Stimulated activated CD8-positive, alpha-beta memory T cell treated with anti-CD3 and anti-CD28 coated beads, Interleukin-7, amount 100 ng/mL, for 4 hours (primary cell): ENCODE measurements at places on chromosomes 11 and 22.

- DNase-seq, result no peak
Measured at GRCh38 chr11:75633409-75634066, 35.3 kb downstream of the MAP6 start.

- DNase-seq, result no peak
Measured at GRCh38 chr11:132904091-132904490, 628.2 kb downstream of the OPCML start.

DNA sequence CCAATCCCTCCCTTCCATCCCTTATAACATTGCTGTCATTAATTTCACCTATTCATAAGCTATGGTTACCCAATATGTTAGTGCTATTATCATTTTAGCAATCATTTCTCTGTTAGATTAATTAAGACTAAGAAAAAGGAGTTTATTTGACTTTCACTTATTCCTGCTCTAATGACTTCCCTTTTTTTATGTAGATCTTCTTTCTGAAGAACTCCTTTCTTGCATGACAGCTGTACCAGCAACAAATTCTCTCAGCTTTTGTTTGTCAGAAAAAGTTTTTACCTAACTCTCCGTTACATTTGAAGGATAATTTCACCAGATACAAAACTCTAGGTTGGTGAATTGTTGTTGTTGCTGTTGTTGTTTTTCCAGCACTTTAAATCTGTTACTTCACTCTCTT is 28.6 kb upstream of the OR8B8 start:
- no peak for DNase-seq

DNA sequence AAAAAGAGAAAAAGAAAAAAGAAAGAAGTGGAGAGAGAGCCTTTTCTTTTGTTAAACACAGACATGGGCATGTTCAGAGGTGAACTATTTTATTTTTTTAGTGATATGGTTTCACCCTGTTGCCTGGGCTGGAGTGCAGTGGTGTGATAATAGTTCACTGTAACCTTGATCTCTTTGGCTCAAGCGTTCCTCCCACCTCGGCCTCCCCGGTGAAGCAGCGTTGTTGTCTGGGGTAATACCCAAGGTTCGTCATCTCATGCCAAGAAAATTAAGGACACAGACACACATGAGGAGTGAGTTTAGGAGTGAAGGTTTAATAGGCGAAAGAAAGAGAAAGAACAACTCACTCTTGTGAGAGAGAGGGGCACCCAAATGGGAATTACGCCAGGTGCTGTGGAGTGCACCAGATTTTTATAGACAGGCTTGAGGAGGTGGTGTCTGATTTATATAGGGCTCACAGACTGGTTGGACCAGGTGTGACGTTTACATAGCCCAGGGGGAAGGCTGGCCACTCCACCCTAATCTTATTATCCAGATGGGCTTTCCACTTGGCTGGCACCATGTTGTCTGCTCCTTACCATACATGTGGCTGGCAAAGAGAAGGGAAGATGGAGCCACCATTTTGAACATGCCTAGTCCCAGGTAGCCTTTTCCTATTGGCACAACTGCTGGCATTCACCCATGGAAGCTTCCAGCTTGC is 42.3 kb downstream of the GRAMD1B start:
- DNase-seq, result no peak

DNA sequence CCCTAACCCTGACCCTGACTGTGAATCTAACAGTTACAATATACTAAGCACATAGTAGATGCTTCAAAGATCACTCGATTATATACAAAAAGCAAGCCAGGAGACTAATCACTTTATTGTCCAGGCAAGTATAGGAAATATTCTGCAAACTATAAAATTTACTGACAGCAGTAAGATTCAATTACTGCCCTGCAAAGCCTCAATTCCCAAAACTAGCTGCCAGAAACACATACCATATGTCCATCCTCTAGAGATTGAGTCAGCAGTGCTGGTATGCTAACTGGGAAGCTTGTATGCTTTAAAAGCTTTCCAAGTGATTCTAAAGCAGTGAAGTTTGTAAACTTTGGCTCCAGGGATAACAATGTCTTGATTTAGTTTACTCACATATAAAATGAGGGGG is 26.1 kb downstream of the CSTF3 start:
- no peak for DNase-seq

DNA sequence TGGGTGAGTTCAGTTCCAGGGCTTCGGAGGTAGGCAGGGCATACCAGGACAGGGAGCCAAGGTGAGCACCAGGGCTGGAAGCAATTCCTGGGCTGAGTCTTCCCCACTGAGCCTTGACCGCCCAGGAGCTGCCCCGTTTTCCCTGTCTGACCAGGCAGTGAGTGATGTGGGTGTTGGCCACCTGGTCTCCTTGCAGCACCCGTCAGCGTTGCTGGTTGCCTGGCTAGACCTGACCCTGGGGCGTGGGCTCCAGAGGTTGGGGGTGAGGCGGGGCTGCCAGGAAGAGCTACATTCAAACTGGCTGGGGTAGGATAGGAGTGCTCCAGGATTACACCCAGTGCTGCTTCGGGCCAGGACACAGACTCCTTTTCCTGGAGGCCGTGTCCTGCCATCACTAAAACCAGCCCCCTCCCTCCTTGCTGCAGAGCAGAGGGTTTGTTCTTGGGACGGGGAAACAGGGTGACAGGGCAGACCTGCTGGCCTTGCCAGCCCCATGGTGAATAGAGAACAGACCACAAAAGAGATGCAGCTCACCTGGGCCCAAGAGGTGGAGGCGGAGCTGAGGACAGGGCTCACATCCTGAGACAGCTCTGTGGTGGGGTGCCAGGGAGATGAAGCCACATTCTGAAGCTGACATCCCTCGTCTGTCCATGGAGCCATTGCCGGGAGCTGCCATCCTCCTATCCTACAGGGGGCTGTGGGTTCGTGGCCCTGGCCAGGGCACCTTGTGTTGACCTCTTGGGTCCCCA is 14.2 kb downstream of the INCENP start:
- no peak for DNase-seq

DNA sequence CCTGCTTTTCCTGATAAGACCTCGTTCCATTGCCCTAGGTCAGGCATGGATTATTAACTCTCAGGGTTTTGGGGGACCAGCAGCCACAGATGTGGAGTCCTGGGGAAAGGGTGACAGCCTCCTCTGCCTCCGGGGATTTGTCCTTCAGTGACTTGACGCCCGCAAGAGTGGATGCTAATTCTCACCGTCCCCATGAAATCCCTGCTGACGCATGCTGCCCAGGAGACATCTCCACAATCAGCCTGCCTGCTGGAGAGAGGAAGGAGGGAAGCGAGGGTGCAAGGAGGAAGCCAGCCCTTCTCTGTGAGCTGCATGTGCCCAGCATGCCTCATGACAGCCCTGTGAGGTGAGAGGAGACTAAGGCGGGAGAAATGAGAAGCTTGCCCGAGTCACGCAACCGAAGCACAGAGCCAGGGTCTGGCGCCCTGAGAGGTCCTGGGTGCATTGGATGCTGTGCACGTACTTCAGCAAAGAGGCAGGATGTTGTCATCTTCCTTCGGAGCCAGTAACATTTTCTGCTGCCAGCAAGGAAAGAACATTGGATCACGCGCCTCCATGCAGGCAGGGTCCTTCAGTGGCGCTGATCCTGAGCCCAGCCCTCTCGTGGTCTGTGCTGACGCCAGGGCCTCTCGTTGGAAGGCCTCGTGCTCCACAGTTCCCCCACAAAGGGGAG is 27.3 kb upstream of the KRTAP5-6 start:
- DNase-seq, result no peak

DNA sequence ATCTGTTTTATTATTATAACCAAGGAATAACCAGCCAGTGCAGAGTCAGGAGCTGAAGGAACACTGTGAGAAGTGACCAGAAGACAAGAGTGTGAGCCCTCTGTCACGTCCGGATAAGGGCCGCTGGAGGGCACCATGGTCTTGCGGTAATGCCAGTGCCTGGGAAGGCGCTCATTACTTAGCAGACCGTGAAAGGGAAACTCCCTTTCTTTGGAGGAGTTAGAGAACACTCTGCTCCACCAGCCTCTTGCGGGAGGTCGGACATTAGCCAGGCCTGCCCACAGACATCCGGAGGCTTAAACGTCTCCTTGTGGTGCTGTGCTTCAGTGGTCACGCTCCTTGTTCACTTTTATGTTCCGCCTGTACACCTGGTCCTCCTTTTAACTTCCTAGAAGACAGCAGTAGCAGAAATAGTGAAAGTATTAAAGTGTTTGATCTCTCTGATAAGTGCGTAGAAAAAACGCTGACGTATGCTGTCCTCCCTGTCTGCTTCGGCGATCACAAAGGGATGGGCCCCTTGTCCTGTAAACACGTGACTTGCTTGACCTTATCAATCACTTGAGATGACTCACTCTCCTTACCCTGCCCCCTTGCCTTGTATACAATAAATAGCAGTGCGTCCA is 120.6 kb upstream of the LMO1 start:
- DNase-seq, result no peak

DNA sequence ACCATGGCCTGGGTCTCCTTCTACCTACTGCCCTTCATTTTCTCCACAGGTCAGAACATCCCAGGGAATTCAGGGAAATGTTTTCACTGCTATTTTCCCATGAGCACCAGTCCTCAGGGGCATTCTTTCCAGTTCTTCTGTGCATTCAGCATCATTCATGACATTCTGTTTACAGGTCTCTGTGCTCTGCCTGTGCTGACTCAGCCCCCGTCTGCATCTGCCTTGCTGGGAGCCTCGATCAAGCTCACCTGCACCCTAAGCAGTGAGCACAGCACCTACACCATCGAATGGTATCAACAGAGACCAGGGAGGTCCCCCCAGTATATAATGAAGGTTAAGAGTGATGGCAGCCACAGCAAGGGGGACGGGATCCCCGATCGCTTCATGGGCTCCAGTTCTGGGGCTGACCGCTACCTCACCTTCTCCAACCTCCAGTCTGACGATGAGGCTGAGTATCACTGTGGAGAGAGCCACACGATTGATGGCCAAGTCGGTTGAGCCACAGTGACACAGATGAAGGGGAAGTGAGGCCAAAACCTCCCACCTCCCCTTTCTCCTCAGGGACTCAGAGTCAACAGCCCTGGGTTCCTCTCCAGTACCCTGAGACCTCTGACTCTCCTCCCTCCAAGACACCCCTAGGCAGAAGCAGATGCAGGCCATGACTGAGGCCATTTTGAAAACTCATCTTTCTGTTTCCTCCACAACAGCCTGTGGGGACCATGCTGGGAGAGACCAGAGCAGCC is 15.9 kb upstream of the IGLL5 start:
- no peak for DNase-seq
